ENCODE measurements at places on chromosomes 4 and X.

DNA sequence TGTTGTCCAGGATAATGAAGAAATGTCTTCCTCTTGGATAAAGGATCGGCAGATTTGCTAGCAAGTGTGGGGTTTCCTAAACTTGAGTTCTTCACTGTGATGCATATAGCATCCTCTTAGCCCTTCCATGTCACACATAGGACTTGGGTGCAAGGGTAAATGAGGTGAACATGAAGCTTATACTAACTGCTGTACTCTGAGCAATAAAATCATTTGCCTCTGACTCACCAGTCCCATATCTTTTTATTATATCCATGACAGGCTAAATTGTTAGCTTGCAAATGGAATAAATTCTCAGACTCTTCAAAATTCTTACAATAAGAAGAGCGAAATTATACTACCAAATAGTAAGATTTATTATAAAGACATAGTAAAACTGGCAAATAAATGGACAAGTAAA, 14.7 kb upstream of the TBC1D1 start:
- DNase-seq: no peak

DNA sequence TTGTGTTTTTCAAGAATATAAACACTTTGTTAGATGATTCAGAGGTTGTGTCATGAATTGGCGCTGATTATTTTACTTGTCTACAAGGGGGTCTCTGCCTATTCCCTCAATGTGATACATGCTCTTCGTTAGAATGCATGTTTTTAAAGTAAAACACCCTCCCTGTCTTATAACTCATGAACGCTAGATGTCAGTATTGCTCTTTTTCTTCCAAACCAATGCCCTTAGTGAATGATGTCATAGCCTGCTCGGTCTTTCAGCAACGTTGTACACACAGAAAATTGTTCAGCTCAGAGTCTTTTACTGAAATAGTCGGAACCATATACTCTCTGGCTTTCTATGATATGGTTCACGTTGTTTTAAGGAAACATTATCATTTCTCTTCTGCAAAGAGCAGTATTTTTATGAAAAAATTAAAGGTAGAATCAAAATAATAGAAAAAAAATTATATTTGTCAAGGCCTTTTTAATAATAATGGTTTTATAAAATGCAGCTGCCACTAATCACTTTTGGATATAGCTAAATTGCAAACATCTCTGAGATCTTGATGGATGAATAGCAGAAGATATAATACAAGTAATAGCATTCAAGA, 292.9 kb downstream of the TLL1 start:
- peak; percentile 59 for DNase-seq

GRCh38 chrX:46255046-46255445, 290.2 kb downstream of the ZNF674 start:
- DNase-seq: no peak

- DNase-seq: no peak
Measured at GRCh38 chr4:81627590-81627989, 155.9 kb upstream of the RASGEF1B start.

- DNase-seq: no peak
Measured at GRCh38 chr4:140607852-140608251, 39.1 kb upstream of the UCP1 start.

- DNase-seq: no peak
Measured at GRCh38 chr4:28238876-28239275, 1378.2 kb downstream of the STIM2 start.

- DNase-seq: no peak
Measured at GRCh38 chr4:68176500-68176899, 46.8 kb upstream of the TMPRSS11F start.

GRCh38 chr4:124573056-124573455, 139.5 kb downstream of the ANKRD50 start:
- DNase-seq: no peak

GRCh38 chrX:13360146-13360545, 40.3 kb upstream of the ATXN3L start:
- DNase-seq: no peak

Measured in GDM1 (cell line).